ENCODE measurements at places on chromosomes 2 and 18.

DNA sequence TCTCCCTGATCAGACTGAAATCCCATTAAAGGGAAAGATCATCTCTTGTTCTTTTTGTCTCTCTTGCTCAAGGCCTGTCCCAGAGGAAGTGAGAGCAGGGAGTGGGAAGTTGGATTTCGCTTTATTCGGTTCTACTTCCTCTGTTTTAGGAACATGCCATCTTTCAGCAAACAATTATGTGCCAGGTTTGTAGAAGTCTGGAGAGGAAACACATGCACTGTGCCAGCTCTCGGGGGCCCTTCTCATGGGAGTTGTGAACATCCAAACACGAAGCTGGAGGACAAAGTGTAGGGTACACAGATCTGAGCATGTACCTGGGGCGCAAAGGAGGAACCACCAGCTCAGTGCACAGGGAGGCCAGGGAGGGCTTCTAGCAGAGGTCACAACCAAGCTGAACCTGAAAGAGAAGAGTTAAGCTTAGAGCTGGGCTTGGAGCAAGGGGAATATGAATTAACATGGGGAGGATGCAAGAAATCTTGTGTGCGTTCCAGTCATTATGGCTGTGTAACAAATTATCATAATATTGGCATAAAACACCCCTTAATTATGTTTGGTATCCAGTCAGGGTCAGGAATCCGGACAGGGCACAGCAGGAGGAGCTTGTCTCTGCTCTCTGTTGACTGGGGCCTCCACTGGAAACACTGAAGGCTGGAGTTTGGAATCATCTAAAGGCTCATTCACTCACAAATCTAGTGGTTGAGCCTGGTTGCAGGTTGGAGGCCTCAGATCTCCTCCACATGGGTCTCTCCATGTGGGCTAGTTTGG lies 128.6 kb downstream of the ZFP36L2 start:
- no peak for DNase-seq

DNA sequence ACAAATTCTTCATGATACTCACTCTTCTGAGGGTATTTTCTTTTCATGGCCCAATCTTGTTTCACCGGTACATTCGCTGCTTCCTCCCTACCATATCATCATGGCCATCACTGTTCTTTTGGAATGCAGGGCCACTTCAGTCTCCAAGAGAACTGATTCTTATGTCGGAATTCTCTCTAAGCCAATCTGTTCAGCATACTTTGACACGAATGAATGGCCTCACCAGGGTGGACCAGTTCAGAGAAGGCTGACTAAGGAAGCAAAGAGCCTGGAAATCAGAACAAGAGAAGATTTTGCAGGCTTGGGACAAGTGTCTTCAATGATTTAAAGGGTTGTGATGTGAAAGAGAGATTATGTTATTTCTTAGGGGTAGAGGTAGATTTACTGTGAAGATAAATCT lies 5.0 kb upstream of the EPB41L5 start:
- no peak for DNase-seq

DNA sequence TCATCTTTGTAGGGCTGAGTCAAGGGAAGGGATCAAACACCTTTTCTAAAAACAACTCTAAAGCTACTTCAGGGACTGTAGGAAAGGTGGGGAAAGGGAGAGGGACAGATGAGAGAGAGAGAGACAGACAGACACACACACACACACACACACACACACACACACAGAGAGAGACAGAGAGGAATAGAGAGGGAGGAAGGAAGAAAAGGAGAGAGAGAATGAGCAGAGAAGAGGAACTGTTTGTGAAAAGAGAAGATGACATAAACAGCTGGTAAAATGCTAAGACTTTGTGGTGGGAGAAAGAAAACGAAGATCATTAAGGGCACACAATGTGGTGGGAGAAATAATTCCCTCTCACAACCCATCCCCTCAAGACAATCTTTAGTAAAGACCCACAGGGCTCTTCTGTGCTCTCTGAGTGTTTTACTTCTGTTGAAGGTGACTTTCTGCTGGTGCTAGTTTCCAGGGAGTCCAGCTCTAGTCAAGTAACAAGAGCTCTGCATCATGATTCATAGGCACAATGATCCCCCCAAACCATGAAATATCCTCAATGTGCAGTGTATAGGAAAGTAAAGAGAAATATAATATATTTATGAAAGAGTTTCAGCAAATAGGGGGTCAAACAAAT lies 77.2 kb upstream of the STK17B start:
- no peak for DNase-seq

GRCh38 chr18:80009661-80010550 lies 21.5 kb upstream of the TXNL4A start:
- no peak for DNase-seq

- DNase-seq, result no peak
Measured at GRCh38 chr2:231001036-231001435, 5.1 kb downstream of the SPATA3 start.

DNA sequence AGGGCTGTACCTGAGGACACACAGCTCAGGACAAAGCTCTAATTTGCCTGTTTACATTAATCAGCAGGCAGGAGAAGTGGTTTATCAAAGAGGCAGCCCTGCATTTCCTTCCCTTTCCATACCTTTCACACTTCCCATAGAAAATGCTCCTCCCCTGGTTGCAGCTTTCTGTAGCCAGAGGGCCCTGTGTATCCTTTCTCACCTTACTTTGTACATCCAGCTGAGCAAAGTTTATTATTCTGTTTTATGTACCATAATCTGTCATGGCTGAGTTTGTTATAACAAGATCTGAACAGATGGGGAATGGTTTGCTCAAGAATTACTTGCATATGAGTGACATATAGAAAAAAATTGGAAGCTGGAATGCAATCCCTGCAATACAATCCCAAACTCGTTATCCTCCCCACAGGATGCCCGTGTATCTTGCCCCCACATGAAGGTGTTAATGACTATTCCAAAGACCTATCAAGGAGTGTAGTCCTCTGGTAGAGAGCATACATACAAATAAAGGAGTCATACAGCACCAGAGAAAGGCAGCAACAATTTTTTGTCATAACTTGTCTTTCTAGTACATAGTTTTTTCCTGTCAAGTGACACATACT lies 1025.8 kb upstream of the KLHL29 start:
- DNase-seq, result no peak

- no peak for DNase-seq
Measured at GRCh38 chr2:110905217-110905616, 172.8 kb downstream of the ACOXL start.
